ENCODE measurements at places on chromosomes 11 and 22.

DNA sequence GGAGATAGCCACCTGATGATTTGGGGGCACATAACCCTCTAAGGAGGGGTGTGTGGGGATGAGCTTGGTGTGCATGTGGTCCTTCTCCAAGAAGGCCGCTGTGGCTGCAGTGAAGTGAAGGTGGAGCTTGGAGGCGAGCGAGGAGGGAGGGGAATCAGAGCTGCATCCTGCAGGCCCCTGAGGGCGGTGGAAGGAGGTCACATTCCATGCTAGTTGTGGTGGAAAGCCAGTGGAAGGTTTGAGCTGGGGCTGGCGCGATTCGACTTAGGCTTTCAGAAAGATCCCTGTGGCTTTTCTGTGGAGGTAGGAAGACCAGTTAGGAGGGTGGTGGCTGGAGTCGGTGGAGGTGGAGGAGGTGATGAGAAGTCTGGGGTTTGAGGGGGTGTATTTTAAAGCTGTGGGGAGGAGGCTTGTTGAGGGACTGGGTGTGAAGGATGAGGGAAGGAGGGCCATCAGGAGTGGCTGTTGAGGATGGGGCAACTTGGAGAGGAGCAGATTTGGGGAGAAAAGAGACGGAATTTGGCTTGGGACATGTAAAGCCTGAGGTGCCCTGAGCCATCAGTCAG is 62.0 kb downstream of the TBC1D22A start:
- no peak for DNase-seq

DNA sequence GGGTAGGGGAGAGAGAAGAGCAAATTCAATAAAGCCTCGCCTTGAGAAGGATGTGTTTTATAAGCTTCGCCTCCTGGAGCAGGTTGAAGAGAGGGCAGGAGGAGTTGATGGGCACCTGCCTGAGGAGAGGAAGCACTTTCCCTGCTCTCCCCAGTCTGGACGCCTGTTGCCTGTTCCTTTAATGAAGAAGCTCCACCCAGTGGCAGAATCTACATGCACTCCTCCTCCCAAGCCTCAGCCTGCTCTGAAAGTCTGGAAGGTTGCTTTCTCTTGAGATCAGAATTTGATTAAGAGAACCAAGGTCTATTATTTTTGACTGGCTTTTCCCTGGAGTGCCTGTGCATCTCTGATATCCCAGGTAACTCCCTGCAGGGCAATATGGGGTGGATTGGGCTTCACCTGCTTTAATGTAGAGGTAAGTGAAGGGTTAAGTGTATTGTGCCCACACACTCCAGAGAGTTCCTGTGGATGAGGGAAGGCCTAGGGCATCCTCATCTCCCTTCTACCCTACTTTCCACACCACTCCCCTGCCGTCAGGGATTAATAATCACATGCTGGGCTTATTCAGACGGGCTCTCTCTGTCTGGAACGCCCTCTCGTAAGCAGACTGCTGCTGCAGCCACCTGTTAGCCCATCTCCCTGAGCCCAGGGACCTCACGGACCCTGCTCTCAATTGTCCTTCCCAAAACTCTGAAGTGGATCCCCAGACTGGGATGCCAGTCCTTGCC is 22.3 kb downstream of the NTM start:
- DNase-seq = no peak

GRCh38 chr22:47012589-47013370 is 250.3 kb downstream of the TBC1D22A start:
- no peak for DNase-seq

DNA sequence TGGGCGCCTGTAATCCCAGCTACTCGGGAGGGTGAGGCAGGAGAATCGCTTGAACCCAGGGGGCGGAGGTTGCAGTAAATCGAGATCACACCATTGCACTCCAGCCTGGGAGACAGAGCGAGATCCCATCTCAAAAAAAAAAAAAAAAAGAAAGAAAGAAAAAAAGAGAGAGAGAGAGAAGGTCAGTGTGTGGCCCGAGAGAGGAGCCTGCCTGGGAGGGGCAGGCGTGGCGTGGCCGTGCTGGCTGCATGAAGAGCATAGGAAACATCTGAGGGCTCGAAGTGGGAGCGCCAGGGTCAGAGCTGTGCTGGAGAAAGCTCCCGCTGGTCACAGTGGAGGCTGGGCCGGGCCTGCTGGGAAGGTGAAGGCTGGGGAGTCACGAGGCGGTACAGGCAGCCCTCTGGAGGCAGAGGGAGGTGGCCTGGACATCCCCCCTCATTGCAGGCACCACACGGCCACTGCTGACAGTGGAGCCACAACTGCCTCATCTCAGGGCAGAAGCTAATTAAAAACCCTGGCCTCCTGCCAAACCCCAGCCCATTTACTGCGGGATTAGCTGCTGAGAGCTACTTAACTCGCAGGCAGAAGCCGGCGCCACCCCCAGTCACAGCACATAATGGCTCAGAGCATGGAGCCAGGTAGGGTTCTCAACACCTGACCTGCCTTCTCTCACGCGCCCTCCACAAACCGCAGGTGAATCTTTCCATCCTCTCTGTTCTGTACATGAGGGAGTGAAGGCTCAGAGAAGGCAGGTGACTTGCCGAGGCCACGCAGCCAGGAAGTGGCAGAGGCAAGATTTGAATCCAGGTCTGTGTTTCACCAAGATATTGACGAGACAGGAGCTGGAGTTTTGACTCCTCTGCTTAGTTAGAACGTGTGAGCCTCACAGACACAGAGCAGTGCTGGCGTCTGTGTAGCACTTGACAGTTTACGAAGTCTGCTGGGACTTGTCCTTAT is 32.6 kb downstream of the NFAM1 start:
- DNase-seq = no peak

DNA sequence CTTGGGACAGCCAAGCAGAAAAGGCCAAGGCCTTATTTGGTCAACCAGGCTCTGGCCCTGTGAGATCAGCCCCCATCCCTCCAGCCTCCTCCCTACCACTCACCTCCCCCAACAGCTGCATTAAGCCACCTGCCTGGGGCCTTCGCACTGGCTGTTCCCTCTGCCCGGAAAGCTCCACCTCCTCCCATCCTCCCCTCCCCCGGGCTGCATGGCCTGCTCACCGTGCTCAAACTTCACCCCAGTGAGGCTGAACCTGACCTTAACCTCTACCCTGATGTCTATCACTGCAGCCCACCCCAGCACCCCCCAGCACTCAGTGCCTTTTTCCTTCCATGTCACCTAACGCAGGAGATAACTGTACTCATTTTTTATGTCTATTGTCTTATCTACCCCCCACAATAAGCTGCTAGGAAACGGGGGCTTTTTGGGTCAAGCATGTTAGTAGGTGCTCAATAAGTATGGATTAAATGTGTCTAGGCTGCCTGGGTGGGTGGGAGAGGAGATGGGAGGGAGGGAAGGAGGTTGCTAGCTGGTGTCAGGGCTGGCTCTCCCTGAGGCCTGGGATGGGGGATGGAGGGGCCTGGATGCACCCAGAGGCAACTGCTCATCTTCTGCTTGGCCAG is 912 bp downstream of the PTPRCAP start:
- DNase-seq = no peak

- no peak for DNase-seq
These were observed 12.5 kb downstream of the USP35 start for GRCh38 chr11:78201096-78201818.

DNA sequence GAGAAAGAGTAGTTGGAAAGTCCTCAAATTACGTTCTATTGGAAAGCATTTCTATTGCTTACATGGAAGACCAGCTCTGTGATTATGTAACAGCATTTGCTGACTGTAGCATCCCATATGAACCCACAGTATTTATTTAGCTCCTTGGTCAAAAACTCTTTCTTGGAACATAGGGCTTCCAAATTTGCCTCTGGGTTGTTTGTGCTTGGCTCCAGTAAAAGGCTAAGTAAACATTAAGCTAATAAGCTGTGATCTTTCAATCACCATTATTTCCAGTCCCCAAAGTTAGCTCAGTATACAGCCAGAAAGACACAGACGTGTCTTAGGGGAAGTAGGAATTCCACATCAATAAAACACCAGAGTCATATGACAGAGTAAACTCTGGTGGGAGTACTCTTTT is 668.8 kb downstream of the DLG2 start:
- no peak for DNase-seq

DNA sequence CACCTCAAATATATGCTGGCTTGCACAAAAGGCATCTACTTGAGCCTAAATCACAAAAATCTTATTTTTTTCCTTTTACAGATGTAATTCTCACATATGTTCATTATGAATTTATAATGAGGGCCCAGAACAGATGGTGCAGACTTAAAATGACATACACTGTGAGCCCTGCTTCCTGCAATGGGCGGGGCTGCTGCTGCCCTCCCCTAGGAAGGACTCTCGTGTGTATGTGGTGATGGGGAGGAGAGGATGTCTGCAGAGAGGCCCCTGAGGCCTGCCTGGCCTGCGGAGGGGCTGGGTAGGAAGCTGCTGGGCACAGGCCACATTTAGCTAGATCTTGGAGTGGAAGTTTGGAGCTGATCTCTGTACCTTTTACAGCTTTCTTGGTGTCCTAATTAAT is 233.4 kb upstream of the KIRREL3 start:
- DNase-seq = no peak

All from stimulated activated CD4-positive, alpha-beta T cell treated with anti-CD3 and anti-CD28 coated beads, Interleukin-1b, Interleukin-23, amount 100 ng/mL, for 1 hour (primary cell).